ENCODE measurements at places on chromosomes 7 and 10.

DNA sequence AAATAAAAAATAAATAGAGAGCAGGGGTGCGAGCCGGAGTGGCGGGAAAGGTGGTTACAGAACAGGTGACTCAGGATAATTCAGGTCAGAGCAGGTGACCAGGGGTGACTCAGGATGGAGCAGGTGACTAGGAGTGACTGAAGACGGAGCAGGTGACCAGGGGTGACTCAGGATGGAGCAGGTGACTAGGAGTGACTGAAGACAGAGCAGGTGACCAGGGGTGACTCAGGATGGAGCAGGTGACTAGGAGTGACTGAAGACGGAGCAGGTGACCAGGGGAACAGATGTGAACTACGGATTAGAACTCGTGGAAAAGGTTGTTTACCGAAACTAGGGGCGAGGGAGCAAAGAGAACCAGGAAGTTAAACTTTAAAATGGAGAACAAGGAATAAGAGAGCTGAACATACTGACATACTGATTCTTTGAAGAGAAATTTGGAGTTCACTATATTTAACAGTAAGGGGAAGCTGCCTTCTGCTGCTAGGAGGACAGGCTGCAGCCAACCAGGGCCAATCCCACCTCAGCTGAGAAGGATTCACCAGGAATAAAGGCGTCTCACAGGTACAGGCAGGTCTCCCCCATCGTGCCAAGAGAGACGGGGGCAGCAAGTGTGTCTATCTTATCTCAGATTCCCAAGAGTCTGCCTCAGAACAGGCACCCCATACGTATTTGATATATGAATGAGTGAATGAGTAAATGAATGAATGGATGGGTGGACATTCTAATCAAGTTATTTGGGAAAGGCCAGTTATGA lies 101.3 kb downstream of the CPXM2 start:
- DNase-seq: no peak

- DNase-seq: peak; percentile 69
Measured at GRCh38 chr10:29634764-29635625, at the start of gene SVIL. TSS of gene SVIL (minus strand) at chr10:29634971. CDS start at chr10:29555058, 79,913 bp downstream.

GRCh38 chr7:129162732-129163131 lies 18.2 kb downstream of the TSPAN33 start:
- no peak for DNase-seq

- DNase-seq: peak; percentile 20
Measured at GRCh38 chr7:47370461-47371042, 211.4 kb downstream of the TNS3 start.

- DNase-seq: no peak
Measured at GRCh38 chr7:70595755-70596597, 536.0 kb upstream of the GALNT17 start.

- no peak for DNase-seq
Measured at GRCh38 chr7:19294619-19295018, 149.4 kb upstream of the FERD3L start.

GRCh38 chr10:48579251-48579960 lies 25.5 kb downstream of the ARHGAP22 start:
- peak; percentile 15 for DNase-seq

DNA sequence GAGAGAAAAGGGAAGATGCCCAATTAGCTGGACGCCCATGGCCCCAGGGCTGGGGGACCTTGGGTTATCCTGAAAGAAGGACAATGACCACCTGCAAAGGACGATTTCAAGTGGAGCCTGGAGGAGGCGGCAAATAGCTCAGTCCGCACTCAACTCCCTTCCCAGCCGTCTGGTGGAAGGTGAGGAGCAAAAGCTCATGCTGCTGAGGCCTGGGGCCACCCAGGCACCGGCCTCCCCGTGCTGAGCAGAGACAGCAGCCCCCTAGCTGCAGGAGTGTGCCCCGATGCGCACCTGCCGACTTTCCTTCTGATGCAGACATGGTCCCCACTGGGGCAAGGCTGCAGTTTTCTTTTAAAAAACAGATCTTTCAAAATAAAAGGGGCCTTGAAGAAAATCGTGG lies 7.9 kb downstream of the FAM20C start:
- no peak for DNase-seq

DNA sequence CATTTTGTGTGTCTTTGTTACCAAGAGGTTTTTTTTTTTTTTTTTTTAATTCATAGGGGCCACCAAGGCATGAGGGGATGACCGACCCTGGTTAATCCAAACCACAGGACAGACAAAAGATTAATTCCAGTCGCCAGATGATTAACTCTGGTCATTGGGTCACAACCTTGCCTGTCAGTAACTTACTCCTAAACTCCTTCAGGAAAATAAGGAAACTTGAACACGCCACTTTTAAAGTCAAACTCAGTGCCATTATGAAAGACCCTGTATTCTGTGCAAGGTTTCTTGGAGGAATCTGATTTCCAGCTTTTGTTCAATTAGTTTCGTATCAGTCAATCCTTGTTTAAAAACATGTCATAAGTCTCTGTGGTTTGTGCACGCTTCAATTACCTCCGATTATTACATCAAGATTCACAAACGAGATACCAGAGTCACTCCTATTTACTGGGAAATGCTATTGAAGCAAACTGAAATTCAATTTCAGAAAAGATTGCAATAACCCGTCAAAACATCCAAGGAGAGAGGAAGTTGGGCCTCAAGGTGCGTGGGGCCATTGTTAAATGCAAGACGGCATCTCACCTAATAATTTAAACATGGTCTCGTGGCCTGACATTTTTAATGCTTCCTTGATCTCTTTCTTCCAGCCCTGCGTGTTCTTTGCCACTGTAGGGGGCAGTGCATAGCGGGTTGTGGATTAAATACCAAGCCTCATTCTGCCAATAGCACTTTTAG lies 44.0 kb downstream of the NRP1 start:
- DNase-seq: no peak

- no peak for DNase-seq
Measured at GRCh38 chr7:26181474-26182227, 18.9 kb downstream of the HNRNPA2B1 start.

GRCh38 chr10:77605466-77605865 lies 32.1 kb downstream of the KCNMA1 start:
- no peak for DNase-seq

DNA sequence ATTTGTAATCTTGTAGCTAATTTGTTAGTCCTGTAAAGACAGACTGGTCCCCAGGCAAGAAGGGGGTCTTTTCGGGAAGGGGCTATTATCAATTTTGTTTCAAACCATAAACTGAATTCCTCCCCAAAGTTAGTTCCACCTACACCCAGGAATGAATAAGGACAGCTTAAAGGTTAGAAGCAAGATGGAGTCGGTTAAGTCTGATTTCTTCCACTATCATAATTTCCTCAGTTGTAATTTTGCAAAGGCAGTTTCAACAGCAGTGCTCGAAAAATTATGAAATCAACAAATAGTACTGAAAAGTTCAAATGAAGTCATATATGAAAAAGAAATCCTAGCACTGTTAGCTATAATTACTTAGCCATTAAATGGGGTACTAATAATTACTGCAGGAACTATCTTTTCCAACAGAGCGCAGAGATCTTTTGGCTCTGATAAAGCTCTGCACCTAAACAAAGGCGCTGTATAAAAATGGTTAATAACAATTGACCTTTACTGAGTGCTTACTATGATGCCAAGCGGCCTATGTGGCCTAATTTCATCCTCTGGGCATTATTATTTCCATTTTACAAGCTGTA lies 756 bp upstream of the SEC24C start:
- DNase-seq: no peak

- no peak for DNase-seq
Measured at GRCh38 chr7:5607951-5608656, 173.4 kb downstream of the RNF216 start.

DNA sequence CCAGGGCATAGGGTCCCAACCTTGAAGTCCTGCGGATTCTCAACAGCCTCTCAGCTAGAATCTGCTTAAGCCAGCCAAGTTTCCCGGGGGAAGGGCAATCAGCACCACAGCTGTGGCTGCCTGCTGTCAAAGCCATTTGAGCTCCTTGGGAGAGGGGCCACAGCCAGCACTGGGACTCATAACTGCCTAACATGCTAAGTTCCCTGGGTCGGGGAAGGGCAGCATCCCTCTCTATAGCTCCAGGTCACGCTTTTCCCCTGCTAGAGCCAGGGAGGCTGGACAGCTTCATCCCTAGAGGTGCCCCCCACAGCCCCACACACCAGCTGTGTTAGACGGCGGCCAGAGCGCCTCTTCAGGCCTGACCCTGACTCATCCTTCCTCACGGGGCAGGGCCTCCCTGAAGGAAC lies 49.6 kb upstream of the PDE1C start:
- DNase-seq: no peak

DNA sequence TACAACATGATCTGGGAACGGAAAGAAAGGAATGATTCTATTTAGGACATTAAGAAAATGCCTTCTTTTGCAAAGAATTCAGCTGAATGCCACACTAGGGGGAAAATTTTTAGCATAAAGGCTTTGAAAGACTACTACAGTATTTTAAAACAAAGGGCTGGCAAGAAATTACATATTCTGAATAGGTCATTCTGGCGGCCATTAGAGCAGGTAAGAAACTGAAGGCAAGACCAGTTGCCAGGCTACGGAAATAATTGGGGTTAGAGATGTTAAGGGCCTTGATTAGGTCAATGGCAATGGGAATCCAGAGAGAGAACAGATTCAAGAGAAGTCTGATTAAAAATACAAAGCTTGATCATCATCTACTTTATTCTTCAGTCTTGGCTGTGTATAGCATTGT lies 3.8 kb upstream of the HECTD2 start:
- DNase-seq: no peak

DNA sequence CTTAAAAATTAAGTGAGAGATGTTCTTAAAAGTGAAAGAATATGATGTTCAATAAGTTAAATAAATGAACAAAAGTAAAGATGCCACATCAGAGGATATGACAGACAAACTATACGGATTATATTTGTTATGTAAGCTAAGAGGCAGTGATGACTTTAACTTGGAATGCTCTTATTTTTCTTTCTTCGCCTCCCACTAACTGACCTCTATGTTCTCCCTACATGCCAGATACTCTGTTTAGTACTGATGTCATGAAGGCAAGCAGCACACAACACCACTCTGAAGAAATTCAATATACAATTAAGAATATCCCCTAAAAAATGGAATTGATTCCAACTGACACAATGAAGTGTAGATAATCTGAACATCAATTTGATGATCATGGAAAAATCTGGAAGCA lies 223.4 kb downstream of the DOCK4 start:
- no peak for DNase-seq

DNA sequence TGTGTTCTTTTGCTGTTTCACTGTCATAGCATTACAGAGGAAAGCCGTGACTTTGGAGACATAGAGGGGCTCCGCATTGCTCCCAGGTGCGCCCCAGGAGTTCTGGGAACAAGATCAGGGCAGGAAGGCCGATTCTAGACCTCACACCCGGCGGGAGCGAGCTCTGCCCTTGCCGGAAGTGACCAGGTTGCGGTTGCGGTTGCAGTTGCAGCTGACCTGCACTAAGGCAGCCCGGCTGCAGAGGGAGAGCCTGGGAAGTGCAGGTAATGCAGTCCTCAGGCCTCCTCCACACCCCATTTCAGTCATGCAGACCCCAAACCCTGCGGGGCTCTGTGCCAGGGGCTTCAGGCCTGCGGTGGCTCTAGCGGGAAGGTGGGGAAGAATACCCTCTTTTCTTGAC lies 130.0 kb upstream of the LANCL2 start:
- DNase-seq: no peak

- no peak for DNase-seq
Measured at GRCh38 chr7:40757109-40757508, 622.3 kb downstream of the SUGCT start.

- DNase-seq: no peak
Measured at GRCh38 chr7:104894314-104894713, 119.7 kb upstream of the KMT2E start.

GRCh38 chr10:44389150-44389549 lies 4.3 kb upstream of the CXCL12 start:
- DNase-seq: no peak

GRCh38 chr10:5449823-5450222 lies 37.5 kb downstream of the NET1 start:
- peak; percentile 58 for DNase-seq

- DNase-seq: no peak
Measured at GRCh38 chr7:92811158-92811557, 25.2 kb downstream of the CDK6 start.

DNA sequence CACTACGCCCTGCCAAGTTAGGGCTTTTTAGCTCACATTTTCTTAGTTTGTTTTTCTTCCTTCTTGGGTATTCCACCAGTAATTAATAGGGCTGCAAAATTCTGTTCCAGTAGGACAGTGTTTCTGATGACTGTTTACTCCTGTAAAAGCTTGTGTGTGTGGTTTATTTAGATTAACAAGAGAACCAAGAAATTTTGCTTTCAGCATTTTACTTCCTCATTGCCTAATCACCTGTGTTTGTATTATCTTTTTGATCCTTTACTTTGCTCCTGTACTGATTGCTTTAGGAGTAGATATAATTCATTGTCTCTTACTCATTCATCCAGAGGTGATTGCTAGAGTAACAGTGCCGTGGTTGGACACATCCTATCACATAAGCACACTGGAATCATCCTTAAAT lies 27.7 kb downstream of the TDRD1 start:
- no peak for DNase-seq

- DNase-seq: no peak
Measured at GRCh38 chr7:149823191-149823630, 15.0 kb upstream of the ZNF862 start.

- no peak for DNase-seq
Measured at GRCh38 chr7:92799446-92800211, 36.7 kb downstream of the CDK6 start.

DNA sequence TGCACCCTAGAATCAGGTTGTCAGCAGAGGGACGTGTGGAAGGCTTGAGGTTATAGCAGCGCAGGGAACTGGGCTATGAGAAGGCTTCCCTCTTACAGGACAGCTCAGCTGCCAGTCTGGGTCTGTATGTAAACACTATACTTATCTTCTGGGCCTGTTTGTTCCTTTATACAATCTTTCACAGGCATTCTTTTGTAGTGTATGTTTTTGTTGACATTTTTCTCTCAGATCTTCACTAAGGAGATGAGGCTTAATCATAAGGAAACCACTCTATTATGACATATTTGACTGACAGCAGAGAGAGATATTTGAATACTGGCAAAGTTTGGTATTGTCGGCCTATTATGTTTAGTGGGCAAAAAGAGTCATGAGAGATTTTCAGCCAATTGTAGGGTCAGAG lies 929 bp downstream of the GBF1 start:
- peak; percentile 18 for DNase-seq

GRCh38 chr10:47137311-47137851 lies 162.6 kb upstream of the GDF10 start:
- peak; percentile 14 for DNase-seq

DNA sequence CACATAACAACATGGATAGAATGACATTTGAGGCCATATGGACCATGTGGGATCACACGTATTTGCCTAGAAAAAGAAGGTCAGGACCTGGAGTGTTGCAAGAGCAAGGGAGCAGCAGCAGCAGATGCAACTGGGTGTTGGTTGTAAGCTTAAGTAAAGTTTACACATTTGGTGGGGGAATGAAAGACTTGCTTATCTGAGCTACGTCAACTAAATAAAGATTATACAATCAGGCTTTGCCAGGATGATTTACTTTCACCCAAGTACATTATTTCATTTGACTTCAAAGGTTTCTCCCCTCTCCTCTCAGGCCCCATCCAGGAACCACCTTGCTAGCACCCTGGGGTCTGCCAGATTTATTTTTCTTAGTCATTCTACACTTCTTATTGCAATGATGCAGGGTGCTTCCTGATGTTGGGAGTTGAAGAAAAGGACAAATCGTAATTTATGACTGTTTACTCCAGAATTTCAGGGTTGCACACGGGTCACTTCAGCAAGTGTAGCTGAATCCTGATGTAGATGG lies 591.9 kb upstream of the IGFBP3 start:
- no peak for DNase-seq
